GM12878 (cell line): ENCODE measurements at places on chromosomes 11 and 22.

- H3K27ac ChIP-seq, result peak overlapping the region; percentile 92
- H3K27me3 ChIP-seq, result no peaks in the 10 kb centered on the region
- H3K4me3 ChIP-seq, result no peak overlapping the region
- H3K4me1 ChIP-seq, result peaks cover 93% of the 10 kb centered on the region
- no peak for DNase-seq
Measured at GRCh38 chr11:64867748-64868462, 10.5 kb downstream of the EHD1 start.

DNA sequence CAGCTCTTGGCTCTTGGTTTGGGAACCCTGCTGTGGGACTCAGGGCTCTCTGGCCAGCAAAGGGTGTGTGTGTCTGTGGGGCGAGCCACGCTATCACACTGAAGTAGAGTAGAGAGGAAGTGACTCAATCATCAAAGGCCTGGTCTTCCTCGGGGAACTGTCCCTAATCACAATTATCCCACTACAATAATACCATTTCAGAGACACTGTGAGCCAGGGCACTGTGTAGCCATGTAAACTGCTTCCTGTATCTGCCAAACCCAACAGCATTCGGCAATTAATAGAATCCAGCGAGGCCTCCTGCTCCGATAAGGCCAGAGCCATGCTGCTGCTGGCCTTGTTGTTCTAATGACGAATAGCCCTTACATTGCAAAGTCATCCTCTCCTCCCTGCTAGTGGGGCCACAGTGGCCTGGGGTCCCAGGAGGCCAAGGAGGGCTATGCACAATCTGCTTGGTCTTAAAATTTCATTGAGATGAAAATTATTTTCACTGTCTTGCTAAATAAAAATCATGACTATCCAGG, 49.8 kb upstream of the LMO2 start:
- DNase-seq, result peak; percentile 33
- H3K4me1 ChIP-seq, result peaks cover 42% of the 10 kb centered on the region
- H3K27me3 ChIP-seq, result no peaks in the 10 kb centered on the region

- DNase-seq, result no peak
- H3K4me3 ChIP-seq, result no peak overlapping the region
- H3K4me1 ChIP-seq, result peaks cover 19% of the 10 kb centered on the region
- no peaks in the 10 kb centered on the region for H3K27me3 ChIP-seq
- H3K27ac ChIP-seq, result no peak overlapping the region
Measured at GRCh38 chr11:35305670-35306382, 113.5 kb downstream of the SLC1A2 start.

GRCh38 chr11:8283465-8284230, 20.0 kb upstream of the LMO1 start:
- no peaks in the 10 kb centered on the region for H3K36me3 ChIP-seq
- no peak for DNase-seq
- H3K4me3 ChIP-seq, result no peak overlapping the region
- no peak overlapping the region for H3K27ac ChIP-seq
- peaks cover 1% of the 10 kb centered on the region for H3K27me3 ChIP-seq
- no peaks in the 10 kb centered on the region for H3K4me1 ChIP-seq

DNA sequence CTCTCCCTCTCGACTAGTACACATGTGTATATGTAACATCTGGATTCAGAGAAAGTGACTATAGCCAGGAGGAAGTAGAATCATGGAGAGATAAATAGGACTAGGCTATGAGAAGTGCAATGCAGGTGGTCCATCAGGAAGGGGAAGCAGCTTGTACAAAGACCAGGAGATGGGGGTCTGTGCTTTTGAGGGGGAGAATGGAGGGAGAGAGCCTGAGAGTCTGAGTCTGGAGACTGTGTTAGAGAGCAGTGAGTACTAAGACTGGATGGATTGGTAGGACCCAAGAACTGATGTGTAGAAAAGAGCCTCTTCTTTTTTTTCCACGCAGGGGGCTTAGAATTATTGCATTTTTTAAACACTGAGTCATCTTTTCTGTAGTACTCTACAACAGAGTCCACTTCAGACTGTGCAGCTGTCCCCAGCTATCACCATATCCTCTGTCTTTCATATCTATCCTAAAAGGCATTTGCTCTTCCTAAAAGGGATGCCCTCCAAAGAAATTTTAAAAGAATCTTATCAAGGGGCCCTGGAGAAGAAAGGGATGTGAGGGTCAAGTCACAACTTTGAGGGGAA, 80.4 kb downstream of the BDNF start:
- no peaks in the 10 kb centered on the region for H3K36me3 ChIP-seq
- no peak overlapping the region for H3K4me3 ChIP-seq
- H3K27ac ChIP-seq, result no peak overlapping the region
- no peak for DNase-seq

DNA sequence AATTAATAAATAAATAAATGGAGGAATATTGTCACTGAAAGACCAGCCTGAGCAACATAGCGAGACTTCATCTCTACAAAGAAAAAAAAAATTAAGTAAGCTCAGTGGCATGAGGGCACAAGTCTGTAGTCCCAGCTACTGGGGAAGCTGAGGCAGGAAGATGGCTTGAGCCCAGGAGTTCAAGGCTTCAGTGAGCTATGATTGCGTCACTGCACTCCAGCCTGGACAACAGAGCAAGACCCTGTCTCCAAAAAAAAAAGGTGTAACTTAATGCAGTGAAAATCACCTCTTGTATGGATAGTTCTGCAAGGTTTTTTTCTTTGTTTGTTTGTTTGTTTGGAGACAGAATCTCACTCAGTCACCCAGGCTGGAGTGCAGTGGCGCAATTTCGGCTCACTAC, 4.6 kb upstream of the SYNGR1 start:
- no peak overlapping the region for H3K4me3 ChIP-seq
- no peak for DNase-seq
- no peak overlapping the region for H3K27ac ChIP-seq
- H3K4me1 ChIP-seq, result peaks cover 7% of the 10 kb centered on the region

GRCh38 chr11:28666632-28667031, 558.4 kb downstream of the METTL15 start:
- H3K4me3 ChIP-seq, result no peak overlapping the region
- no peaks in the 10 kb centered on the region for H3K4me1 ChIP-seq
- no peaks in the 10 kb centered on the region for H3K27me3 ChIP-seq
- DNase-seq, result no peak

DNA sequence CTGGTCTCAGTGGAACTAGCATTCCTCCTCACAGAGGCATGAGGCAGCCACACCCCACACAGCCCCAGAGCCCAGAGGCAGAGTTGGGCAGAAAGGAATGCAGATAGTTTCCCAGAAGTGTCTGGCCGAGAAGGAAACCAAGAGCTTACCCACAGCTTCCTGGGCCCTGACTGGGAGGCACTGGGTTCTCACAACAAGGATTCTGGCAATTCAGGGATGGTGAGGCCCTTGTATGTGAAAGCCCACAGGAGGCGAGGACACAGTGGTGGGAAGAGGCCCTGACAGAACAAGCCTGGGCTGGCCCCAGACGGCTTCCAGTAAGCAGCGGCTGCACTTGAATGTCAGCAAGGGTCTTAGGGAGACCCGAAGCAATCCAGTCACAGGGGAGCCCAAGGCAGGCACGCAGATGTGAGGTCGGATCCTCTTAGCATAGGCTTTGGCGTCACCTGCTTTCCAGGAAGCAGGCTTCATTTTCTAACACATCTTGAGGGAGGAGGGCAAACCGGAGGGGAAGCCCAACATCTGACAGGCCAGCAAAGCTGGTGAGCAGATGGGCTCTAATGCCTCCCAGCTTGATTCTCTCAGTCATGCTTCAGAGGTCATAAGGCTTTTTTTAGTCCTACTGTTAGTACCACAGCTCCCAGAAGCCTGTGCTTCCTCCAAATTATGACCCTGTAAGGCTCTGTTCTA, 78.3 kb upstream of the AKIP1 start:
- no peaks in the 10 kb centered on the region for H3K36me3 ChIP-seq
- peak overlapping the region; percentile 84 for H3K27ac ChIP-seq
- H3K4me1 ChIP-seq, result peaks cover 15% of the 10 kb centered on the region
- DNase-seq, result peak; percentile 90
- no peak overlapping the region for H3K4me3 ChIP-seq

GRCh38 chr22:39877079-39877845, 16.3 kb downstream of the ENTHD1 start:
- H3K27ac ChIP-seq, result no peak overlapping the region
- no peak overlapping the region for H3K4me3 ChIP-seq
- H3K27me3 ChIP-seq, result no peaks in the 10 kb centered on the region
- H3K4me1 ChIP-seq, result peaks cover 9% of the 10 kb centered on the region
- DNase-seq, result no peak

GRCh38 chr11:83272627-83273026, 13.5 kb downstream of the CCDC90B start:
- H3K4me1 ChIP-seq, result no peaks in the 10 kb centered on the region
- H3K4me3 ChIP-seq, result no peak overlapping the region
- no peaks in the 10 kb centered on the region; the same call in 1 of the 2 replicates for H3K36me3 ChIP-seq
- DNase-seq, result no peak
- H3K27me3 ChIP-seq, result no peaks in the 10 kb centered on the region
- no peak overlapping the region for H3K27ac ChIP-seq

- no peak overlapping the region for H3K27ac ChIP-seq
- no peak for DNase-seq
- H3K27me3 ChIP-seq, result no peaks in the 10 kb centered on the region
Measured at GRCh38 chr22:24443668-24444067, 16.3 kb downstream of the ADORA2A start.

GRCh38 chr11:69518081-69518950, 36.9 kb downstream of the LINC01488 start:
- DNase-seq, result no peak
- no peak overlapping the region for H3K27ac ChIP-seq
- no peak overlapping the region for H3K4me3 ChIP-seq
- no peaks in the 10 kb centered on the region; the same call in 1 of the 2 replicates for H3K27me3 ChIP-seq
- no peaks in the 10 kb centered on the region for H3K4me1 ChIP-seq
- H3K36me3 ChIP-seq, result no peaks in the 10 kb centered on the region

DNA sequence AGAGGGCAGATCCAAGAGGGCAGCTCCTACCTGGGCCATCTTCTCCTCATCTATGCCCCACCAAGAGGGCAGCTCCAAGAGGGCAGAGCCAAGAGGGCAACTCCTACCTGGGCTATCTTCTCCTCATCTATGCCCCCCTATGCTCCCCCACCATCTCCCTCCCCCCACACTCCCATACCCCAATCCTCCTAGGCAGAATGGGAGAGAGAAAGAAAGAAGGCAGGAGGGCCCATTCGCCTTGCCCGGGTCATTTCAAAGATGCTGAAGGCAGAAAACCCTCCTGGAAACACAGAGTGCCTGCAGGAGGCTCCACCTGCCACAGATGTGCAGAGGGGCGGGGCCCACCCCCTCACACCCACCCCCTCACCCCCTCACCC, 78.5 kb downstream of the BUD13 start:
- no peaks in the 10 kb centered on the region for H3K27me3 ChIP-seq
- H3K4me1 ChIP-seq, result no peaks in the 10 kb centered on the region
- no peak overlapping the region for H3K4me3 ChIP-seq
- H3K27ac ChIP-seq, result no peak overlapping the region

- H3K4me1 ChIP-seq, result no peaks in the 10 kb centered on the region
- H3K4me3 ChIP-seq, result no peak overlapping the region
Measured at GRCh38 chr11:109929308-109929707, 163.9 kb upstream of the ZC3H12C start.

DNA sequence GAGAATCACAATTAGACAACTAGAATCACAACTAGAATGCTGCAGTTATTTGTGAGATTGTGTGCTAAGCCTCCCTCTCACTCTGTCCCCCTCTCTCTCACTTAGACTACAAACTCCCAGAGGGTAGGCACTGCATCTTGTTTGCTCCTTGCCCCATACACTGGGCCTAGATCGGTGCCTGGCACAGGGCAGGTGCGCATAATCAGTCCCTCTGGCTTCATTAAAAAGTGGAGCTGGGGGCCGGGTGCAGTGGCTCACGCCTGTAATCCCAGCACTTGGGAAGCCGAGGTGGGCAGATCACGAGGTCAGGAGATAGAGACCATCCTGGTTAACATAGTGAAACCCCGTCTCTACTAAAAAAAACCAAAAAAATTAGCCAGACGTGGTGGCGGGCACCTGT, 456.8 kb downstream of the MIAT start:
- H3K27ac ChIP-seq, result no peak overlapping the region
- no peak overlapping the region for H3K4me3 ChIP-seq
- H3K4me1 ChIP-seq, result no peaks in the 10 kb centered on the region
- H3K27me3 ChIP-seq, result no peaks in the 10 kb centered on the region
- DNase-seq, result no peak

- H3K27ac ChIP-seq, result no peak overlapping the region
- H3K36me3 ChIP-seq, result no peaks in the 10 kb centered on the region
- H3K4me1 ChIP-seq, result peaks cover 25% of the 10 kb centered on the region
Measured at GRCh38 chr11:102309621-102310541, 7.4 kb upstream of the BIRC3 start.

- no peak for DNase-seq
- H3K4me3 ChIP-seq, result no peak overlapping the region
- no peaks in the 10 kb centered on the region for H3K36me3 ChIP-seq
- no peaks in the 10 kb centered on the region for H3K27me3 ChIP-seq
- no peaks in the 10 kb centered on the region for H3K4me1 ChIP-seq
- H3K27ac ChIP-seq, result no peak overlapping the region
Measured at GRCh38 chr11:90250970-90251369, 28.1 kb upstream of the CHORDC1 start.

- H3K4me1 ChIP-seq, result peaks cover 37% of the 10 kb centered on the region
- DNase-seq, result no peak
- no peak overlapping the region for H3K4me3 ChIP-seq
- peak overlapping the region; percentile 96 for H3K27ac ChIP-seq
Measured at GRCh38 chr22:39264349-39265038, 19.7 kb upstream of the PDGFB start.

- H3K4me3 ChIP-seq, result no peak overlapping the region
- no peak for DNase-seq
- no peaks in the 10 kb centered on the region for H3K27me3 ChIP-seq
- no peaks in the 10 kb centered on the region for H3K36me3 ChIP-seq
- no peaks in the 10 kb centered on the region for H3K4me1 ChIP-seq
Measured at GRCh38 chr22:48424201-48424627, 1403.5 kb downstream of the BRD1 start.

- H3K27me3 ChIP-seq, result no peaks in the 10 kb centered on the region
- no peak overlapping the region for H3K4me3 ChIP-seq
- no peak overlapping the region for H3K27ac ChIP-seq
- H3K4me1 ChIP-seq, result peaks cover 17% of the 10 kb centered on the region
- H3K36me3 ChIP-seq, result no peaks in the 10 kb centered on the region
Measured at GRCh38 chr11:44940835-44941234, 9.8 kb downstream of the TP53I11 start.

DNA sequence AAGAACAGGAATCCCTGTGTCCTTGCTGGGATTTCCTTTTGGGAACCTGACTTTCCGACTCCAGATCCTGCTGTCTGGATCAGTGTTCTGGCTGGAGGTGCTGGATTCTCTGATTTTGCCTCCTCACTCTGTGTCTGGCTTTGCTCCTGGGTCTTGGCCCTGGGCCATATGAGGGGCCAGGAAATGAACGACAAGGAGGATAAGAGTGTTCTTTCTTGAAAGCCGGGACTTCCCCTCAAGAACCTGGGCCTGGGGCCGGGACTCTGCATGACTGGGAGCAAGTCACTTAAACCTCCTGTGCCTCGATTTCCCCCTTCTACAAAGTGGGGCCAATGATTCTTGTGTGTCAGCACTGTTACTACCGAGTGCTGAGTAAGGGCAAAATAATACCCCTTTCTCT, 2.9 kb upstream of the MYO7A start:
- H3K27me3 ChIP-seq, result peaks cover 3% of the 10 kb centered on the region; the same call in 1 of the 2 replicates
- DNase-seq, result no peak
- no peaks in the 10 kb centered on the region for H3K36me3 ChIP-seq
- H3K4me1 ChIP-seq, result 0 out of 2 replicates have a peak, but pooled peaks cover 3% of the 10 kb centered on the region
